ENCODE measurements at places on chromosomes 13 and 19. TPM values are rescaled to one million over a fixed set of nuclear protein-coding genes. Genes with fewer than 3 reads are reported as not detected.

DNA sequence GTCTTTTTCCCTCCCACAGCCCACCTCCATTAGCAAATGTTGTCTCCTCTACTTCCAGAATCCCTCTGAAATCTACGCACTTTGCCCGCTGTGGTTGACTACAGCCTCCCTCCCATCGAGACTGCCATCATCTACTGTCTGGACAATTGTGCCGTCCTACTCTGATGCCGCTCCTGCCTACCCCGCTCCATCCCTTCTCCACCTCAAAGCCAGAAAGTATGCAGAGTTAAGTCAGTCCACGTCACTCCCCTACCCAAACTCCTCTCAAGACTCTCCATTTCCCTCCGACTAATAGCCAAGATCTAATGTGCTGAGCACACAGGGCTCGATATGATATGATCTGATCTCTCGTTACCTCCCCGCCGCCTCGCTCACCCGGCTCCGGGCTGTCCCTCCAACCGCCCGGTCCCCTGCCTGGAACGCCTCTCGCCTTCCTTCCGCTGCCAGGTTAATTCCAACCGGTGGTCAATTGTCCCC, 556 bp downstream of the CACTIN start:
- no peak for ATAC-seq

- ATAC-seq = no peak
Measured at GRCh38 chr13:24216176-24216575, 55.7 kb downstream of the SPATA13 start.

GRCh38 chr19:44905437-44906160, at the start of gene APOE:
Gene APOE (plus strand): TSS chr19:44905796. CDS start chr19:44906625, 829 bp downstream.
- ATAC-seq = no peak

GRCh38 chr13:96992633-96993032, 1.6 kb downstream of the OXGR1 start:
- ATAC-seq = no peak

DNA sequence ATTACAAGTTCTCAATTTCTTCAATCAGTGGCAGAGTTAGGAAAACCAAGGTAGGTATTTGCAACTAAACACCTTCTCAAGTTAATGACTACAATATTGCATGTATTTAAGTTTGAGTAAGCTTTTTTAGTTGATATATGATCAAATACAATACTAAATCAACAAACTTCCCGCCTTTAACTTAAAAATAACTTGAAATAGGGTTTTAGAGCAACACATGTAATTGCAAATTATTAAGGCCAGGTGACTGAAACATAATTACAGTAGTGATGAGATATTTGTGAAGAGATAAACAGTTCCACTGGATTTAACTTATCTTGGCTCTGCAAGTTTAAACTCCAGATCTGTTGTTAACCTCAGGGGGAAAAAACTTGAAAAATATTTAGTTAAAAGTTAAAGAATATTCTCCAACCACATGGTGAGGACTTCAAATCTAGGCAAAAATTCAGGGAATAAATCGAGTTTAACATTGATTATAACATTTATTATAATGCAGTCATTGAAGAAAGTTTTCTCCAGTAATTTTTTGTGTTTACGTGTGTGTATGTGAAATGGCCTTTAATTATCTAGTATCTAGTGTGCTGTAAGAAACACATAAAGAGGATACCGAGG, 3.6 kb downstream of the DACH1 start:
- ATAC-seq = no peak

Gene ECSIT
- 55.9 TPM for total RNA-seq

Gene KEAP1
- 62.1 TPM for total RNA-seq

Gene STXBP2
- 16.3 TPM for total RNA-seq
